ENCODE measurements at places on chromosomes 6 and 20. TPM values are rescaled to one million over a fixed set of nuclear protein-coding genes. Genes with fewer than 3 reads are reported as not detected.
A peak's percentile ranks its signal among the peaks of the same experiment; 100 is the strongest.

DNA sequence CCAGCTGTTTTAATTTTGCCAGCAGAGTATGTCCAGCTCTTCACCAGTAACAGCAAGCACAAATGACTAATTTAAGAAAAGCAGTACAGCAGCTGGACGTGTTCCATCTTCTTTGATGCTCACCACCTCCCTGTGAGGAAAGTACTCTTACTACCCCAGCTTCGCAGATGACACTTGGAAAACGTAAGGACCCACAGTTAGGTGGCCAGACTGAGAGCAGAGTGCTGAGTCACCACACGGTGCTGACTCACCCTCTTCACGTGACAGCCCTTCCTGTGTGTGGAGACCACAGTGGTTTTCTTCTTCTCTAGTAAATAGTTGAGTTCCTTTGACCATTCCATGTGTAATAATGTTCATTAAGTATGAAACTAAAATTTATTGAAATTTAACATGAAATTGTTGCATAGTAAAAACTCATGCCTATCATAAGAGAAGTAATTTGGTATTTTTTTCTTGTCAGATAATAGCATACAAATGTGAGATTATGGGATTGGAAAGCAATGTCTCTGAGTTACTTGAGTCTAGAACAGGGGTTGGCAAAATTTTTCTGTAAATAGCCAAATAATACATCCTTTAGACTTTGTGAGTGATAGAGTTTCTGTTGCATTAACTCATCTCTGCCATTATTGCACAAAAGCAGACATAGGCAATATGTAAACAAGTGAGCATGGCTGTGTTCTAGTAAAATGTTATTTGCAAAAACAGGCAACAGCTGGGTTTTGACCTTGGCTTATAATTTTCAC, 76.6 kb downstream of the SLX4IP start:
- peaks cover 5% of the 10 kb centered on the region for H3K36me3 ChIP-seq
- no peaks in the 10 kb centered on the region for H3K4me1 ChIP-seq
- peak; percentile 64 for DNase-seq

- no peak overlapping the region for H3K4me3 ChIP-seq
- no peak for DNase-seq
- H3K27me3 ChIP-seq: peaks cover 94% of the 10 kb centered on the region
- H3K27ac ChIP-seq: no peak overlapping the region
Observed at GRCh38 chr20:32528171-32528891, 56.8 kb downstream of the NOL4L start.

GRCh38 chr20:59945731-59946130, 5.5 kb downstream of the FAM217B start:
- peaks cover 25% of the 10 kb centered on the region for H3K36me3 ChIP-seq
- H3K4me1 ChIP-seq: peaks cover 27% of the 10 kb centered on the region
- DNase-seq: no peak
- H3K27me3 ChIP-seq: no peaks in the 10 kb centered on the region

GRCh38 chr20:11143481-11143880, 469.7 kb upstream of the JAG1 start:
- H3K27ac ChIP-seq: no peak overlapping the region
- peaks cover 16% of the 10 kb centered on the region for H3K4me1 ChIP-seq
- no peaks in the 10 kb centered on the region for H3K27me3 ChIP-seq
- no peaks in the 10 kb centered on the region for H3K36me3 ChIP-seq
- no peak overlapping the region for H3K4me3 ChIP-seq

DNA sequence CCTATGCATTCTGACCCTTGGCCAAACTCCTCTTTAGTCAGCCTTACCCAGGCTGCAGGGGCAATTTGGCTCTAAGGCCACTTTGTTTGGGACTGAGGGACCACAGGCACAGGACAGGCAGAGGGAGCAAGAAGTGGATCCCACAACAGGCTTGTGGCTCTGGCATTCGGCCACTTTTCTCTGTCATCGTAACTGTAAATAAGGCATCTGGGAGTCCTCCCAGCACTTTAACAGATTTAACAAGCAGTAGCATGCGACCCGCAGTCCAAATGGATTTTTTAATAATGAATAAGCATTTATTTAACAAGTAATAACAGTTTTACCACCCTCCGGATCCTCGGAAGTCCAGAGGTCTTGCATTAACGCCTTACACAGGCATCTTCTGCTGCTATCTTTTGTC, 16.1 kb upstream of the CDH22 start:
- H3K4me1 ChIP-seq: no peaks in the 10 kb centered on the region
- no peak overlapping the region for H3K27ac ChIP-seq
- no peak for DNase-seq

- H3K27me3 ChIP-seq: no peaks in the 10 kb centered on the region
- H3K27ac ChIP-seq: no peak overlapping the region
- DNase-seq: no peak
- no peaks in the 10 kb centered on the region for H3K36me3 ChIP-seq
- no peak overlapping the region for H3K4me3 ChIP-seq
Observed at GRCh38 chr6:119764927-119765681, 415.5 kb upstream of the MAN1A1 start.

DNA sequence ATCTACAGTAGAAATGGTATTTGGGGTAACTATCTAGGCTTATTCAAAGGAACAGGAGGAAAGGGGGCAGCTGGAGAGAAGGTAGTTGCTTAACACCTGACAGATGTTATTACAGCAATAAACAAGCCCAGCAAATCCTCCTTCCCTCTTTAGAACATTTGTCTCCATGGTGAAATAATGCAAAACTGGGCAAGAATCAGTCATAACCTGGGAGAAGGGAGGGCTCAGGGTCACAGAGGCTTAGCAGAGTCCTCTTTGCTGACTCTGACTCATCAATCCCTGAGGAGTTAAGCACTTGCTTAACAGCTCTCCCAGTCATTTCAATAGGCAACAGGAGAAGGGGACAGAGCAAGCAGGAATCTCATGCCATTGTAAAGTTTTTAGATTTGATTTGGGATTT, 230.3 kb downstream of the IBTK start:
- H3K27ac ChIP-seq: no peak overlapping the region
- no peaks in the 10 kb centered on the region for H3K4me1 ChIP-seq
- H3K4me3 ChIP-seq: no peak overlapping the region
- DNase-seq: no peak

DNA sequence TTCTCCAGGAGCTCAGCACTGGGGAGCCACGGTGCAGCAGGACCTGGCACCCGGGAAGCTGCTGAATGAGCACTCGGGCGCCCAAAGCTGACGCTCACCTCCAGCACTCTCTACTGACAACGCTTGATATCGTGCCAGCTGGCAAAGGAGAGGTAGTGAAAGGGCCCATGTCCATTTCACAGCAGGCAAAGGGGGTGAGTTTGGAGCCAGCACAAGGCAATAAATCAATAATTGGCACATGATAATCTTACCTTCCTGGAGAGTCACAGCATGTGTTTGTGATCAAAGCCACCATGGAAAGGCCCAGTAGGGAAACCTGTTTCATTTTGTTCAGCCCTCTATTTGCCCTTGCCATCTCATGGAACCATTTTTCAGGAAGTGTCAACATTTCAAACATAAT, 23.3 kb upstream of the SMIM26 start:
- no peaks in the 10 kb centered on the region for H3K27me3 ChIP-seq
- no peak overlapping the region for H3K27ac ChIP-seq
- no peaks in the 10 kb centered on the region for H3K4me1 ChIP-seq
- peaks cover 15% of the 10 kb centered on the region for H3K36me3 ChIP-seq

GRCh38 chr6:16415677-16416076, 177.3 kb downstream of the GMPR start:
- no peaks in the 10 kb centered on the region for H3K4me1 ChIP-seq
- no peak for DNase-seq
- H3K27me3 ChIP-seq: no peaks in the 10 kb centered on the region

The BPIFB1 gene
- total RNA-seq: 8.5 TPM

The EYA4 gene
- total RNA-seq: 38.8 TPM

The ANKRD66 gene
- total RNA-seq: not detected

The TREML1 gene
- total RNA-seq: not detected

The PIGT gene
- total RNA-seq: 192 TPM

The ASXL1 gene
- total RNA-seq: 120 TPM

The SMIM8 gene
- 19.0 TPM for total RNA-seq

The TINAG gene
- total RNA-seq: 17.4 TPM

The LAMP5 gene
- total RNA-seq: 0.17 TPM

The FAM184A gene
- total RNA-seq: 8.6 TPM

The TUBB2B gene
- total RNA-seq: 3.0 TPM
